Retina (tissue), 1 donor: ENCODE measurements at places on chromosomes 16 and 17.

DNA sequence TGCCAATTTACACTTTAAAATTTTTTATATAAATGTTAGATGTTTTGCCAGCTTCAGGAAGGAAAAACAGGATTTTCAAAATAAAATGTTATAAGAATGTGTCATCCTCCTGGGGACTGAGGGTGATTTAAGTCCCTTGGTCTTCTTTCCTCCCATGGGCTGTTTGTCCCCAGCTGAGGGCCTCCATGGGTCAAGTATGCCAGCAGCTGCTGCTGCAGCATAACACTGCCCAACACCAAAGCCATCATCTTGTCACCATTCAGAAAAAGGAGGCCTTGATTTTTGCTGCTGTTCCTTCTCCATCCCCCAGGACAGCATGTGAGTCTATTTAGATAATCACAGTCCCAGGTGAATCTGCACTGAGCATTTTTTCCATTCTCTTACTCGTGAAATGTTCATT, 188.5 kb downstream of the LGALS9B start:
- no peak for DNase-seq

DNA sequence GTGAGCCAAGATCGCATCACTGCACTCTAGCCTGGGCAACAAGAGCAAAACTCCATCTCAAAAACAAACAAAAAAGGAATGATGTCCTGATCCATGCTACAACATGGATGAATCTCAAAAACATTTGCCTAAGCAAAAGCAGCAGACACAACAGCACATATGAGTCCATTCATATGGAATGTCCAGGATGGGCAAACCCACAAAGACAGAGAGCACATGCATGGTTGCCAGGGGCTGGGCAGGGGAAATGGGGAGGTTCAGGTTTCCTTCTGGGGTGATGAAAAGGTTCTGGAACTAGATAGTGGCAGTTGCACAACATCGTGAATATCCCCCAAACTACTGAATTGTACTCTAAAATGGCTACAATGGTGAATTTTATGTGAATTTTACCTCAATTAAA, 35.3 kb upstream of the RAI1 start:
- no peak for DNase-seq

DNA sequence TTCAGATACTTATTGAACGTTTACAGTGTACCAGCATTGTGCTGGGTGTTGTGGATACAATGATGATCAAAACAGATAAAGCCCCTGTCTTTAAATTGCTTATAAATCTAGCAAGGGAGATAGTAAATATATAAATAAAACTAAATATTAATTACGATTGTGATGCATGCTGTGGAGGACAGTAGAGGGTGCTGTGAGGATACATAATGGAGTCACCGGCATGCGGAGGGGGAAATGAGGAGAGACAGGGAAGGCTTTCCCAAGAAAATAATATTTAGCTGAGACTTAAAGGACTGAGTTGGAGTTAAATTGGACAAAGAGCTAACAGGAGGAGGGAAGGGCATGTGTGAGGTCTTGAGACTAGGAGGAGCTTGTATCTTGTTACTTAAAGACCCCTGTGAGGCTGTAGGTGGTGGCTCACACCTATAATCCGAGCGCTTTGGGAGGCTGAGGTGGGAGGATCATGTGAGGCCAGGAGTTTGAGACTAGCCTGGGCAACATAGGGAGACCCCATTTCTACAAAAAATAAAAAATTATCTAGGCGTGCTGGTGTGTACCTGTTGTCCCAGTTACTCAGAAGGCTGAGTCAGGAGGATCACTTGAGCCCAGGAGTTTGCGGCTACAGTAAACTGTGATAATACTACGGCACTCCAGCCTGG, 2.4 kb downstream of the DHRS7B start:
- DNase-seq = no peak

DNA sequence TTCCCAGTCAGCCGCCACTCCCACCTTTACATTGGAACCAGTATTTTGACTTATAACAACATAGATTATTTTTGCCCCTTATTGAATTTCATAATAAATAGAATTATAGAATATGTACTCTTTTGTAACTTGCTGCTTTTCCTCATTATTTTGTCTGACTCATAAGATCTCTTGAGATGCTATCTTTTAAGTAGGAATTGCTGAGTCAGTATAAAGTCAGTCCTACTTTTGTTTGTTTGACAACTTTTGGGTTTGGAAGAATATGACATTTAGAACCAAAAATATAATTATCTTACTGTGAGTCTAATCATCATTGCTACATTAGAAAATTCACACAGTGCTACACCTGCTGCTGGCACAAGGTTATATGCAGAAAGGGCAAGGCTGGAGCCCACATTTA, 69.7 kb downstream of the STXBP4 start:
- no peak for DNase-seq

GRCh38 chr16:12679660-12680272, 123.9 kb downstream of the CPPED1 start:
- DNase-seq = no peak
